ENCODE measurements at places on chromosomes 2 and 18.

- DNase-seq = no peak
These were observed 47.8 kb downstream of the ZNF804A start for GRCh38 chr2:184646177-184646576.

DNA sequence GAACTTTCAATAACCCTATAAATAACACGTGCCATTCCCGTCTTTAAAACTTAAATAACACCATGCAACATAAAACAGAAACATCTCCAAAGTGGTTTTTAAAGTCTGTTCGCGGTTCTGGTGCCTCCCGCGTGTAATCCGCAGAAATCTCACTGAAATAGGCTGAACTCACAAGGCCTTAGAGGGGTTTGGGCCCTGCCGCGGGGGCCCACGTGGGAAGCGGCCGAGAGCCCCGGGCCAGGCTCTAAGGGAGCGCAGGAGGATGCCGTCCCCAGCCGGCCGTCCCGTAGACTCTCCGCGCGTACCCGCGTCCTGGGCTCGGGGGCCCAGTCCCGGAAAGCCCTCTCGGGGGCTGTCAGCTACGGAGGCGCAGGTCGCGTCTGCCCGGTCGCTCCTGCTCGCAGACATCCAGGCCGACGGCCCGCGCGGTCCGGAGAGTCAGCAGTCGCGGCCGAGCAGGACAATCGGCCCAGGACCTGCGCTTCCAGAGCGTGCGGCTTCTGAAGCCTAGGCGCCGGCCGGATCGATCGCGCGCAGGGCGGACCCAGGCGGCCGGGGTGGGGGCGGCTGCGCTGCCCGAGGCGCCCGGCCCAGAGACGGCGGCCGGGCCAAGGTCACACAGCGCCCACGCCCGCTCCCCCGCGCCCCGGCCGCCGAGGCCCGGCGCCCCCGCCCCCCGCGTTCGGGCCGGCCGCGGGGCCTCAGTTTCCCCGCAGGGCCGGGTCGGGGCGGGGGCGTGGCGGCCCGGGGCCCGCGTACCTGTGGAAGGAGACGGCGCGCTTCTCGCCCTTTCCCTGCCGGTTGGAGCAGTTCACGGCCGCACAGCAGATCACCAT, 558 bp downstream of the THAP4 start:
- no peak for DNase-seq

GRCh38 chr2:42029171-42029570, 18.6 kb upstream of the PKDCC start:
- no peak for DNase-seq

GRCh38 chr18:56202678-56203077, 435.7 kb downstream of the TXNL1 start:
- DNase-seq = no peak

DNA sequence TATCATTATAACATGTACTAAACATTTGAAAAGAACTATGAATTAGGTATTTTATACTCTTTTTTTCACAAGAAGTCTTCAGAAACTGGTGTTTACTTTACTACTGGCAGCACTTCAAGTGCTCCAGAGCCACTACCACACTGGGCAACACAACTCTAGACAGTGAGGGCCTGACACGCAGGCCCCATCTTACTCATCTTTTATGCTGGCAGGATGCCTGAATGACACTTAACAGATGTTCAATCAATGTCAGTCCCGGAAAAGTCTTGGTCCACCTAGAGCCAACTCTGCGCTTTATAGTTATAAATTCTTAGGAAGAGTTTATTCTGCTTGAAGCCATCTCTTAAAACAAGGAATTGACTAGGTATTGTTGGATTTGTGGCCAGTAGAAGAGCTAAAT, 8.7 kb upstream of the WIPF1 start:
- peak; percentile 6 for DNase-seq

- no peak for DNase-seq
These were observed 82.8 kb downstream of the TMEM17 start for GRCh38 chr2:62423235-62423634.

DNA sequence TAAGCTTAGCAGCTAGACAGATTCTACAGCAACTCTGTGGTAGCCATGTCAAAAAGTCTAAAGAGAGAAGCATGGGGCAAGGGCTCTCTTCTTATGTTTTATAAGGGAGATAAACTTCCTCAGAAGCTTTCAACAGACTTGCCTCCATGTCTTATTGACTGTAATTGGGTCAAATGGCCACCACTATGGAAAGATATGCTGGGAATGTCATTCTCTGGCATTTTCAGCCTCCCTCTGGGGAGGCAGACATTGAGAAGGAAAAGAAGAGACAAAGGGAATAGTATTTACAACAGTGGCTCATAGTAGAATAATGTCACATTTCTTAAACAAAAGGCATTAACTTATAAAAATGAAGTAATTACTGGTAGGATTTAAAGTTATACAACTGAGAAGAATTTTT, 1964.5 kb upstream of the PIK3C3 start:
- no peak for DNase-seq

- no peak for DNase-seq
These were observed 3.5 kb upstream of the RHOB start for GRCh38 chr2:20443276-20443920.

DNA sequence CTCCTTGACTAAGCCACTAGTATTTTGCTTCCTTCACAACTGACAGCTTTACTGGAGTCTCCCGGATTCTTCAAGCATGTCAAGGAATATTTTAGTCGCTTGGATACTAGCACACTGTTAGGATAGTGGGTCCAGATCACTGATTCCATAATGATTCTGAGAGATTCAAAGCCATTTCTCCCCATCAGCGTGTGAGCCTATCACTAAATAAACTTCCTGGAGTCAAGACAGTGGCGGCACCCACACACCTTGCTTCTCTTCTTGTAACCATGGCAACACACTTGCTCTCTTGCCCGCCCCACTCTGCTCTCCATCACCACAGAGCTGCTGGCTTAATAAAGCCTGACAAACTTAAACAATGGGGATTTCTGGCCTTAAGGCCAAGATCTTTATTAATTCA, 245.1 kb downstream of the LRRTM1 start:
- no peak for DNase-seq

DNA sequence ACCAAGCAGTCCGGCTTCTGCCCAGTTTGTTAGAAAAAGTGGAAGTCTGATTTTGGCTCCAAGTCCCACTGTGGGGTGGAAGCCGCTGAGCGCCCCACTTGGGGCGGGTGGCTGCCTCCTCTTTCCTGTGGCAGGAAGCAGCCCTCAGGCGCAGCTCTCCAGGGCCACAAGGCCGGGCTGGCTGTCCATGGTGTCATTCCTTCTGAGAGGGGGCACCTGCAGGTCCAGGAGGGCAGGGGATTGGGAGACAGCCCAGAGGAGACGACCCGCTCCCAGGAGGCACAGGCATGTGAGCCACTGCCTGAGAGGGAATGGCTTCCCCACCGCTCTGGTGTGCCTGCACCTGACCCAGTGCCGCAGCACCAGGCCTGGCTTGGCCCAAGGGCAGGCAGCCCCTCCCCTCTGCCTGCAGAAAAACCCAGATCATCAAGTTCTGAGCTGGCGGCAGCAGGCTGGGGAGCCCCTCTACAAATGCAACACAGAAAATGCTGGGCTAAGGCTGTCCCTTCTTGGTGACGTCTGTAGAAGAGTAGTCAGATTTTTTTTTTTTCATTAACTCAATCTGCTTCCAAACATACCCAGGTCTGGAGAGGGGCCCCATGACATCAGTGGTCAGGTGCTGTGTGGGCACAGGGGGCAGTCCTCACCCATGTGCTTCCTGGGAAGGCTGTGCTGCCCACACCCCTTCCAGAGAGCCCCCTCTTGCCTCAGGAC, 38.4 kb downstream of the HS6ST1 start:
- DNase-seq = no peak

DNA sequence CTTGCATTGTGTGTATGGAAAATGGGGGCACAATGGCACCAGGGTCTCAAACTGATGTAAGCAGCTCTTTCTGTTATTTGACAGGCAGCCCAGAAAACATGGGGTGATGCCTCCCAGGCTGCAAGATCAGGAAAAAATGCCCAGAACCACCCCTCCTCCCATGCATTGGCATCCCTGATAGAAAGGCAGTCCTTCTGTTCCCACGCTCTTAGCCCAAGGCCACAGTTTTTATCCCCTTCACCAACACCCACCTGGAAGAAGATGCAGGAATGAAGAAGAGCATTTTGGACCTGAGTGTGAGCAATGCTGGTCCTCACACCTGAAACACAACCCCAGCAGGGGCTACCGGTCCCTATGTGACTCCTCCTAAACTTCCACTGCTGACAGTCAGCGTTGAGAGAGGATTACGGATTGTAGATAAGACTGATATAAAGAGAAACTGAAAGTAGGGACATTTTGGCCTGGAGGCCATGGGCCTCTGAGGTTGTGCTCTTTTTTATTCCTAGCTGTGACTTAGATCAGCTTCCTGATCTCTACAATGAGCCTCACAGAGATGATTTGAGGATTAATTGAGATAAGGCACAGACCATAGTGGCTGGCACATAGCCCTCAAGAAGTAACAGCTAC, 386.0 kb upstream of the ATP5MC3 start:
- no peak for DNase-seq
